Esophagus squamous epithelium (tissue), 5 donors: ENCODE measurements at places on chromosomes 2 and 18.
A peak's percentile ranks its signal among the peaks of the same experiment; 100 is the strongest.

DNA sequence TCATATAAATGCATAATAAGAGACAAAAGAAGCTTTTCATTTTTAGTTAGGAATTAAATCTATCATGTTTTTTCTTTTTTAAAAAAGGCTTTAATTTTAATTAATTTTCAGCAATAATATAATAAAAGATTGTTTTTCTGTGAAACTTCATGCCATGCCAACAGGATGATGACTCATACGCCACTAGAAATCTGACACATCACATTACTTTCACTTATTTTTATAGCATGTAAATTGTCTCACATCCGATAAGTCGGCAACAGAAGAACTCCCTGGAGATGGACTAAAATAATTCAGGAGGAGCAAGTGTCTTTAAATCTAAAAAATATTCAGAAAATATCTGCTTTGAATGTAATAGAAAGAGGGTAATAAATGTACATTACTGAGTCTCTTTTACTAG, 1024.2 kb upstream of the ACVR2A start:
- DNase-seq, result no peak

DNA sequence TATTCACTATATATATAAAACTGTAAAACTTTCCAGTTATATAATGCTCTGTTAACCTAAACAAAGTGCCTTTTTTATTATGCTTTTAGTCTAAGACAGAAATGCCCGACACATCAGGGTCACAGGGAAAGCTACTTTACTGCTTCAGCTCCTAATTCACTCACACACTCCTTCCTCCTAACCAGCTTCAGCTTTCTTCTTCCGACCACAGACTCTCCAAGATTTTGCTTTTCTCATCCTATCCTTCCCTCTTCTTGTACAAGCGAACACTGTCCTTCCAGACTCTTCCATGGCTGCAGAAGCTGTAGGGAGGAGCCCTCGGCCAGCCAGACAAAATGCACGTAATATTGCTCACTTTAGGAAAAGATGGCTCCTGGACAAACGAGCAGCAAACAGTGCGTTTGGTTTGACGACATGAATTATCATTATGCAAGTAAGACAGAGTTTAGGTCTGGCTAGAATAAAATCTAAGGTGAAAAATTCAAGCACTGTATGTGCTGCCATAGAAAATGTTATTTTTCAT, 47.5 kb upstream of the HNRNPA3 start:
- no peak for DNase-seq

DNA sequence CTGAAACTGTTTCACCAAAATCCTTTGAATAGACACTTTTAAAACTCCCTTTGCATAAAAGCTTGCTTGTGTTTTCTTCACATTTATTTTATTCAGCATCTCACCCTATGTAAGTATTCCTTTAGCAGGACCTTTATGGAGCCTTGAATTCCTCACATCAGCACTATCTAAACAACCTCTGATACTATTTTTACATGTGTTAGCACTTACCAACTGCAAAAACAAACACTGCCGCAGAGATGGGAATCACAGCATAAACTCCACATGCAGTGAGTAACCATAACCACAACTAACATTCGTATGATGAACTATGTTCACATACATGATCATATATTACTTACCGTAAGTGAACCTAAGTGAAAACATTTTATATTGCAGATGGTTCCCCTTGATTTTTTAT, 15.4 kb downstream of the FBXO15 start:
- DNase-seq, result no peak

DNA sequence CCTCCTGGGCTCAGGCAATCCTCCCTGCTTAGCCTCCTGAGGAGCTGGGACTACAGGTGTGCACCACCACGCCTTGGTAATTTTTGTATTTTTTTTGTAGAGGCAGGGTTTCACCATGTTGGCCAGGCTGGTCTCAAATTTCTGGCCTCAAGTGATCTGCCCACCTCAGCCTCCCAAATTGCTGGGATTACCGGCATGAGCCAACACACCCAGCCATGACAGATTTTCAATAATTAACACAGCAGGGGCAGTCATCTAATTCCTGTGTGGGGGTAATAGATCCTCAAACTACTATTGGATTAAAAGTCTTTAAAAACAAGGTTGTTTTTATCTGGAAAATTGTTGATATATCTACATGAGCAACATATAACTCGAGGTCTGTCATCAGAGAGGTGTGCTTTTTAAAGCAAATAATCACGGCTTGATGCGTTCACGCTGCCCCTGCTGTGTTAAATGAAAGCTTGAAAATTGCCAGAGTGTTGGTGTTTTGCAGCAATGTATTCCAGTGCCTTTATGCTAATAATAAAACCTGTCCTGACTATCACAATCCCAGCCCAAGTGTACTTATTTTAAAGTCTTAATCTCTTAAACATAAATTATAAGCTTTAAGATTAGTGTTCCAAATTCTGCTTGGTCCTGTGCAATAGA, 35.6 kb upstream of the ASB1 start:
- DNase-seq, result no peak

GRCh38 chr2:152796941-152797340, 78.5 kb downstream of the ARL6IP6 start:
- DNase-seq, result no peak

- DNase-seq, result no peak
Observed at GRCh38 chr2:64904413-64905329, 84.5 kb upstream of the SLC1A4 start.

DNA sequence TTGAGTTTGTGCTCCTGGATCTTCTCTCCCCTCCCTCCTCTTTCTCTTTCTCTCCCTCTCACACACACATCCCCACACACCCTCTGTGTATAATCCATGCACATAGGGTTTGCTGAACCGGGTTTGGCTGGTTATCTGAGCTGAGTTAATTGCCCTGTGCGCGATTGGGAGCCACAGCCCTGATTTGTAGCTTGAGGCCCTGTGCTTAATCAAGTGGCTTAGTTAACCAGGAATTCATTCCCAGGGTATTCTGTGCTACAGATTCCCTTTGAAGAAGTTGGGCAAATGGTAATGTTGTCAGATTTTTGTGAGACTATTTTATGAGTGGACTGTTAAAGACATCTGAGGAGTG, 6.2 kb downstream of the PARD3B start:
- no peak for DNase-seq

DNA sequence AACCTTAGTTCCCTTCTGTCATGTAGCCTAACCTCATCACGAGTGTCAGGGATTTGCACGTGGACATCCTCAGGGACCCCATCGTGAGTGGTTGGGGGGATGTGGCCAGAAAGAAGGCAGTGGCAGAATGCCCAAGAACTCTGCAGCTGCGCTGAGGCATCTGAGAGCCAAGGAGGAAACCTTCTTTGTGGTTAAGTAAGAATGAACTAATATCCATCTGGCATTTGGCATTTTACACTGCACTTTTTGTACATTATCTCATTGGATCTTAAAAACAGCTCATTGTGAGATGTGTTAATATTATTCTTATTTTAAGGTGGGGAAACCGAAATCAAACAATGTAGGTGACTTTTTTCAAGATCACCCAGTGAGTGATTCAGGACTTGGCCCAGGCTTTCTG, 32.6 kb upstream of the APCDD1 start:
- DNase-seq, result no peak

- DNase-seq, result no peak
Observed at GRCh38 chr2:46151577-46151976, 145.6 kb upstream of the EPAS1 start.

DNA sequence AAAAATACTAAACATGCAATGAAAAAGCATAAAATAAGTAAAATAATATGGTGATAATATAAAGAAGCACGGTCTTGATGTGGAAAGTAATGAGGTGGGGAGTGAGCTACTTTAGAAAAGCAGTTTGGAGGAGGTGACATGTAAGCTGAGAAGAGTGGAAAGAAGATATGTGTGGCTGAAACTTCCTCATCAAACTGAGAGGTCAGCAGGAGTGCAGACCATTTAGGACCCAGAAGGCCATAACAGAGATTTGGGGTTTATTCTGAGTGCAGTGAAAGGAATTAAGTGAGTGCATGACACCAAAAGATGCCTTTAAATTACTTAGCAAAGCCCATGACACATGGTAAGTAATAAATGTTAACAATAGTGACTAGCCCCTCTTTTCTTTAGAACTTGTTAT, 24.4 kb upstream of the TMEM182 start:
- no peak for DNase-seq

GRCh38 chr2:9401646-9402371, 21.5 kb downstream of the ITGB1BP1 start:
- DNase-seq, result no peak

DNA sequence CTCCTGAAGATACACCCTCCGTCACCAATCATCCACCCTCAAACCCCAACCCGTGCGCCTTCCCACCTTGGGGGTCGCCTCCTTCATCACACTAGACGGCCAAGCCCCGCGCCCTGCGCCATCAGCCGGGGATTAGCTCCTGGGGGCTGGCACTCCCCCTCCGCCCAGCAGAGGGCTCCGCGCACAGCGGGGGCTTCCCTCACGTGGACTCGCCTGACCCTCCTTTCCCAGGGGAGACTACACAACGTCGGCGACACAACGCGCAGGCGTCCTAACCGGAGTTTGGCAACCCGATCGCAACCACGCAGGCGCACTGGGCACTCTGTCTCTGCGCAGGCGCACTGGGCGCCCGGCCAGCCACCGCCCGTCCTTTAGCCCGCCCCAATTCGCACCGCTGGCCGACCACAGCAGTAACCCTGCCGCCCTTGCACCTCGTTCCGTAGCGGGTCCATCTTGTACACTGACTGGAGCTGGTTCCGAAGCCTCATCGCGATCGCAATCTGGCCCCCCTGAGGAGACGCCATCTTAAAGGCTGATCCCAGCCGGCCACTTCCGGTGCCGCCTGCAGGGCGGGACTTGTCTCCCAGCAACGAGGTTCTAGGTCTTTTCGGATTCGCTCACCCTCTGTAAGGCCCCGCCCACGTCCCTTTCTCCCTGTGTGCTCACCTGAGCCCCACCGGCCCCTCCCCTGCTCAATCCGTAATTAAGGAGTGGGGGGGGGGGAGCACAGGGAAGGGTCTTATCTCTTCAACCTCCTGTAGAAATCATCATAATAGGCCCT, at the start of gene PCGF1:
Gene PCGF1, minus strand, starts transcription at position 551 of the 781 bp plus-strand sequence. Its CDS starts 27 bp downstream, at position 524.
- DNase-seq, result peak; percentile 89

DNA sequence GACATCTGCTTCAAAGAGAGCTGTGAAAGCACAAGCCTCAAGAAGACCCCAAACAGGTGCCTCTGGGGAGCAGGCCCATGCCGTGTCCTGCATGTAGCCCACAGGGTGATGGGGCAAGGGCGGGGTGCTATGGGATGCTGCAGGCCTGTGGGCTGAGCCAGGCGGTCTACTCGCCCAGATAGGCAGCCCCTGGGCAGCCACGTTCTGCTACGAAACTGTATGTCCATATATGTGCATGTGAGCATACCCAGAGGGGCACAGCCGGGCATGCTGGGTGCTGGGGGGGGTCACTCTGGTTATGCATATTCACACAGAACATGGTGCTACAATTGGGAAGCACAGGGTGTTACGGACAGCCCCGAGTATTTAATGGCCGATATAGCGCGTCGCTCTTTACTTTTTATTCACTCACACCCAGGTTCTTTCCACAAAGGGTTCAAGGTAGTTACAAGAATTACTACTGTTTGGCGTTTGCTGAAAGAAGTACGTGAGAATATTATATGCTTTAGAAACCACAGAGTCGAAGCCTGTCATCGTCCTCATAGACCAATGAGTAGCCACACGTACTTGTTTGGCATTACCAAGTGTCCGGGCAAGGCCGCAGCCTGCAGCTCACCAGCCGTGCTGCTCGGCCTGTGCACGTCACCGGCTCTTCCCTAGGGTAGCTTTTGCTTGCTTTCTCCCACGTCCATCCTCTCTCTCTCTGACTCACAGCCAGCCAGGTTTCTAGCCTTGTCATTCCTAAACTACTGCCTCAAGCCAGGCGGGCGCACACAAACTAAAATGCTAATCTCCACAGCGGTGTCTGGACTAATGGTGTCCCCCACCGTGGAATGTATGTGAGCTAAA, 14.4 kb downstream of the MTERF4 start:
- no peak for DNase-seq

DNA sequence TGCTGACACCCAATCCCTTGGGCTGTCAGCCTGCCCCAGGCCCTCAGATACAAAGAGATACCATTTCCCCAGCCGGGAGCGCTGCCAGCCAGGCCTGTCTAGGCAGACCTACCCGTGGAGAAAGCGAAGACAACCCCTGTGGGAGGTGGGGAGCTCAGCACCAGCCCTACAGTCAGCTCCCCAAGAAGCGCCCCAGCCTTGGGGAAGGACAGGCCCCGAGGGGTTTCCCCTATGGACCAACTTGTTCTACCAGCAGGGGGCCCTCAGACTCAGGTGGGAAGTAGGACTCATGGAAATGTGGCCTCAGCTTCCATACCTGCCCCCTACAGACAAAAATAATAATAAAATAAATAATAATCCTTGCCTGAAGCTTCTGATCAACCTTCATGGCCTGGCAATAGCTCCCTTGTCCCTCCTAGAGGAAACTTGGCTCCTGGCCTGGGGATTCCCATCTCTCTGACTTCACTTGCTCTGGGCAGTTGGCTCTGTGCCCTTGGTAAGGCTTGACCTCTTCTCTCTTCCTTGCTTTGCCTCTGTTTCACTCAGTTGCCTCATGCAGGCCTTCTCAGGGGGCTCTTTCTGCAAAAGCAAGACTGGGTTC, 7.0 kb downstream of the SLC35F6 start:
- no peak for DNase-seq
